ENCODE measurements at places on chromosomes 6 and 20. TPM values are rescaled to one million over a fixed set of nuclear protein-coding genes. Genes with fewer than 3 reads are reported as not detected.

The ALDH8A1 gene
- total RNA-seq, result 0.66 TPM

The WFDC2 gene
- total RNA-seq, result not detected

The PLN gene
- total RNA-seq, result not detected

DNA sequence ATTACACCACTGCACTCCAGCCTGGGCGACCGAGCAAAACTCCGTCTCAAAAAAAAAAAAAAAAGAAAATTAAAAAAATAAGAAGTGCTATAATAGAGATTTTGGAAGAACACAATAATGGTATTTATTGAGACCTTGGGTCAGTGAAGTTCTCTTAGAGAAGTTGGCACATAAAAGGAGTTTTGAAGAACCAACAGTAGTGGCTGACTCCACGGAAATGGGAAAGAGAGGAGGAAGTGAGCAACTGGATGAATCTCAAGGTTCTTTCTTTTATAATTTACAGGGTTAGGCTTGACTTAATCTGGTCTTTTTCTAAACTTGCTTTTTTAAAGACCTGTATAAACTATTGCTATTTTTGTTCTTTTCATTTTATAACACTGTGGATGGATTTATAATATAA, 52.8 kb downstream of the TOMM6 start:
- H3K27ac ChIP-seq, result no peak overlapping the region
- no peak for DNase-seq
- no peaks in the 10 kb centered on the region for H3K4me1 ChIP-seq

DNA sequence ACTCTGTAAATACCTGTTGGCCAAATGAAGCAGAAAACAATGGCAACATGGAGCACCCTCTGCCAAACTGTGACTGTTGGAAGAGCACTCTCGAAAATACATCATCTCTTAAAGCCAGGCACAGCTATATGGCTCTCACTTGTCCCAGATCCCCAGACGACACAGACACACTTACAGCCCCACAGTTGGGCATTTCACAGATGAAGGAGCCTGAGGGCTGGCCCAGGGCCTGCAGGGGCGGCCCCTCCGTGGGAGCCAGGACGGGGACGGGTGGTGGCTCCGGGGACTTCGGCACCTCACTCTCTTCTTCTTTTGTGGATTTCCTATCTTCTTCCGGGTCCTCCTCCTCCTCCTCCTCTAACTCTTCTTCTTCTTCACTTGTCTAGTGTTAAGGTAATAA, 18.4 kb upstream of the MRPS10 start:
- no peak overlapping the region for H3K4me3 ChIP-seq
- no peaks in the 10 kb centered on the region for H3K36me3 ChIP-seq
- peak overlapping the region; percentile 68 for H3K27ac ChIP-seq
- H3K27me3 ChIP-seq, result no peaks in the 10 kb centered on the region
